ENCODE measurements at places on chromosomes 11 and 22.

GRCh38 chr11:68020575-68020974, 9.9 kb upstream of the NDUFS8 start:
- DNase-seq, result no peak

- peak; percentile 6 for DNase-seq
Observed at GRCh38 chr11:2837096-2837601, 48.4 kb downstream of the CDKN1C start.

GRCh38 chr11:130580372-130580771, 131.9 kb downstream of the ADAMTS15 start:
- no peak for DNase-seq

DNA sequence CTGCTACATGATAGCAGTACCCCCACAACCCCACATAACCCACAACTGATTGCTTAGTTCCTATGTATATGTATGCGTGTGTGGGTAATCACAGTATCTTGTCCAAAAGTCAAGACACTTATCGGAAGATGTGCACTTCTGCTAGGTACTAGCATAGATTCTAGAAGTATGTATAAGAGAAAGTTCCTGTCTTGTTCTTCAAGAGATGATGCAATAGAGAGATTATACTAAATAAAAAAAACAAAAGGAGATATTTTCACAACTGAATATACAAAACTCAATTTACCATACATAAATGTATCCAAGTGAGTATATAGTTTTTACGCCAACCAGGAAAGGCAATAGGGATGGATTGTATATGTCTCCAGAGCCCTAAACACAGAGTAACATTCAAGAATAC, 112.0 kb downstream of the FCHSD2 start:
- no peak for DNase-seq

GRCh38 chr11:65555693-65556231, 2.4 kb downstream of the LTBP3 start:
- DNase-seq, result peak; percentile 16

Measured in CD4-positive, alpha-beta T cell treated with Interleukin-1 beta for 1 hour (primary cell).